ENCODE measurements at places on chromosomes 11 and 22. TPM values are rescaled to one million over a fixed set of nuclear protein-coding genes. Genes with fewer than 3 reads are reported as not detected.

DNA sequence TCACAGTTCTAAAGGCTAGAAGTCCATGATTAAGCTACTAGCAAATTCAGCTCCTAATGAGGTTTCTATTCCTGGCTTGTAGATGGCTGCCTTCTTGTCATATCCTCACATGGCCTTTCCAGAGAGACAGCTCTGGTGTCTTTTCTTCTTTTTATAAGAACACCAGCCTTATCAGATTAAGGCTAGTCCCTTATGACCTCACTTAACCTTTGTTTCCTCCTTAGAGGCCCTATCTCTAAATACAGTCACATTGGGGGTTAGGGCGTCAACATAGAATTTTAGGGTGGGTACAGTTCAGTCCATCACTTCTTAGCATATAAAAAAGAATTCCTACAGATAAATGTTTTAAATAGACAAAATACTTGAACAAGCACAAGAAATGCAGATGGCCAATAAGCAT is 18.2 kb upstream of the CLPB start:
- H3K27ac ChIP-seq: no peak overlapping the region
- no peak for DNase-seq
- H3K36me3 ChIP-seq: no peaks in the 10 kb centered on the region

DNA sequence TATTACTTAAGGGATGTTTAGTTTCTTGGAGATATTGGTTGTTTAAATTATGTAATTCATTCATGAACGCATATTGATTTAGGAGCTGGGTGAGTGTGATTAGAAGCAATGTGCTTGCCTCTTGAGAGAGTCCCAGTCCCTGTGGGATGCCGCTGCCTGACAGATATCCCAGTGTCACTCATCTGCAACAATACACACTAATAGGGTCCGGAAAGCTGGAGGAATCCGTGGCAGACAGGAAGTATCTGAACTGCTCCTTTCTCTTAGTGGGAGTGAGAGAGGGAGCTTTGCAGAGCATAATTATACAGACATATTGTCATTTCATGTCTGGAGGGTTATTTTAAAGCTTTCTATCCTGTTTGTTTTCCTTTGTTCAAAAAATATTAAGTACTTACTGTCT is 17.4 kb downstream of the AMOTL1 start:
- no peak overlapping the region for H3K27ac ChIP-seq
- no peaks in the 10 kb centered on the region for H3K36me3 ChIP-seq
- no peak overlapping the region for H3K4me3 ChIP-seq
- DNase-seq: no peak
- no peaks in the 10 kb centered on the region for H3K4me1 ChIP-seq
- H3K27me3 ChIP-seq: no peaks in the 10 kb centered on the region

DNA sequence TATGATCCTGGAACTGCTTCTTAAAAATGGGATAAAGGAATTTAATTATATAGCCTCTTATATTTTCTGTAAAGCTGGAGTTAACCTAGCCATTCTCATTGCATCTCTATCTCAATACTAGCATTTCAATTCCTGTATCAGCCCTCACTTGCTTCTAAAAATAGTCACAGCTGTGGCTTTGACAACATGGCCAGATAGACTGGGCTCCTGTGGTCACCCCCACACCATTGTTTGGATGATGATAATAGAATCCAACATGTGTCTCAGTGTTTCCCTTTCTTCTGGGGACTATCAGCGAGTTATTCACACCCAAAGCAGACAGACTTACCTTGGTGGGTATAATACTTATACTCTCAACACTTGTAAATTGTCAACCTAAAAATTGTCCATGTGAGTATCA is 6.9 kb downstream of the VWA5A start:
- H3K36me3 ChIP-seq: no peaks in the 10 kb centered on the region
- H3K27ac ChIP-seq: no peak overlapping the region
- no peak overlapping the region for H3K4me3 ChIP-seq
- H3K4me1 ChIP-seq: no peaks in the 10 kb centered on the region

DNA sequence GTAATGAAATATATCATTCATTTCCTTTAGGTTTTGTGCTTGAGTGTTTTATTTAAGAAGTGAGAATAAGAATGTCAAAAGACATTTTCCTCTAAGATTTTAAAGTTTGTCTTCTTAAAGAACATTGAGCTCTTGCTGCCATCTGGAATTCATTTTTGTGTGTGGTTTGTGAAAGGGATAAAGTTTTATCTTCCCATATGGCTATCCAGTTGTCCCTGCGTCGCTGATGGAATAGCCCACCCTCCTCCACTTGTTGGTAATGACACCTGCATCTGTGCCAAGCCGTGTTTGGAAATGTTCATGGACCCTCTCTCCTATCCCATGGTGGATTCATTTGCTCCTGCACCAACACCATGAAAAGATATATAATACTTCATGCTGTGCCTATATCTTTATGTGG is 901.5 kb downstream of the BRD1 start:
- DNase-seq: no peak
- H3K36me3 ChIP-seq: no peaks in the 10 kb centered on the region
- H3K4me1 ChIP-seq: no peaks in the 10 kb centered on the region
- H3K4me3 ChIP-seq: no peak overlapping the region
- no peak overlapping the region for H3K27ac ChIP-seq
- no peaks in the 10 kb centered on the region for H3K27me3 ChIP-seq

DNA sequence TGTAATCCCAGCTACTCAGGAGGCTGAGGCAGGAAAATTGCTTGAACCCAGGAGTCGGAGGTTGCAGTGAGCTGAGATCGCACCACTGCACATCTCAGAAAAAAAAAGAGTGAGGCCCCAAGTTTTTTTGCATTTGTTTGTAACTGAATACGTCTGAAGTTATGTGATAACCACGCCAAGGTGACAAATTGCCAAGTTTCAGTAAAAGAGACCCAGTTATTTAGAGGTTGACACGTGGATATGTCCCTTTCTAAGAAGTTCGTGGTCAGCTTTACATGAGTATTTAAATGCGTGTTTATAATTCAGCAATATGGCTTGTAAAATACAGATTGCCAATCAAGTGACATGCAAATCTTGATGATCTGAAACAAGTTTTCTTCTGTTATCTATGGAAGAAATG is 8.0 kb downstream of the PPARA start:
- H3K27ac ChIP-seq: no peak overlapping the region
- no peak for DNase-seq
- H3K36me3 ChIP-seq: no peaks in the 10 kb centered on the region
- no peaks in the 10 kb centered on the region for H3K27me3 ChIP-seq
- no peaks in the 10 kb centered on the region for H3K4me1 ChIP-seq

DNA sequence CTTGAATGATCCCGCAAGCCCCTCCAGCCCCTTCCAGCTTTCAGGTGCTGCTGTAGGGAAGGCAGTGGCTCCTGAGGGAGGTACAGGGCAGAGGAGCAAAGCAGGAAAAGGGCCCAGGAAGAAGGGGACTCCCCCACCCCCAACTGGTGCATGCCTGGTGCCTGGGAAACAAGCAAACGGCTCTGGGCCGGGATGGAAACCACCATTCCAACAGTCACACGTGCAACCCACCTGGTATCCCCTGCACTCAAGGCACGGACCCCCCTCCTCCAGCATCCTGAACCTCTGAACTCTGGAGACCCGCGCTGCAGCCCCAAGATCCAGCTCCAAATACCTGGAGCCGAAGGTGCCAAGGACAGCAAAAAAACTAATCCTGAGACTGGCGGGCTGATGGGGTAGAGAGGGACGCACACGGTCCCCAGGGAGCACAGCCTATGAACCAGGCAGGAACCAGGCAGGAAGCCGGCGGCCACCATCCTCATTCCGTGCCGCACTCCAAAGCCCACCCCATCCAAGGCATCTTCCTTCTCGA is 537 bp downstream of the SCN4B start:
- H3K4me3 ChIP-seq: no peak overlapping the region
- H3K4me1 ChIP-seq: no peaks in the 10 kb centered on the region
- no peak overlapping the region for H3K27ac ChIP-seq
- H3K27me3 ChIP-seq: peaks cover 24% of the 10 kb centered on the region
- H3K36me3 ChIP-seq: no peaks in the 10 kb centered on the region

Gene CRYBB3
- total RNA-seq: not detected

DNA sequence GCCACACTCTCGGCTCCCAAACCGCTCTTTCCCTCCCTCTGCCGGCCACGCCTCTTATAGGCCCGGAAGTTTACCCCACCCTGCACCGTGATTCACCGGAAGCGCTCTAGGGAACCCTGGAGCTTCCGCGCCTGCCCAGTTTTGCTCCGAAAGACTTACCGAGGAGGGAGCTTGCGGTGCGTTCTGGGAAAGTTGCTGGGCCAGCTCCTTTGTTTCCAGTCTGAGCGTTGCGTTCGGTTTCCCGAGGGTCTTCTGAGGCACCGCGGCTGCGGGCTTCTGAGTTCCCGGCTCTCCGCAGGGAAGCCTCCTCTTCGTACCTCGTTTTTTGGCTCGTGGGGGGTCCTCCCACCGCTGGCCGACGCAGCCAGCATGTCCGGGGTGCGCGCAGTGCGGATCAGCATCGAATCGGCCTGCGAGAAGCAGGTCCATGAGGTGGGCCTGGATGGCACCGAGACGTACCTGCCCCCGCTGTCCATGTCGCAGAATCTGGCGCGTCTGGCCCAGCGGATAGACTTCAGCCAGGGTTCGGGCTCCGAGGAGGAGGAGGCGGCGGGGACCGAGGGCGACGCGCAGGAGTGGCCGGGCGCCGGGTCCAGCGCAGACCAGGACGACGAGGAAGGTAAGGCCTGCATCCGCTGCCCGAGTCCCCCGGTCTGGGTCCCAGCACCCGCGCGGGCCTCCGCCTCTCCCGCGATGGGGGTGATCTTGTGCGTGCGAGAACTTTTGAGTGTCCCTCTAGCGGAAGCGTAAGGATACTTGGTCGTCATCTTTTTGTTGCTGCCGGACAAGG is at the start of gene MED17:
TSS of gene MED17 (plus strand) at position 138 of the 790 bp plus-strand sequence. CDS start at position 370, 232 bp downstream.
- no peaks in the 10 kb centered on the region for H3K4me1 ChIP-seq
- peak within 1 kb of the TSS; percentile 80 for H3K4me3 ChIP-seq
- no peaks in the 10 kb centered on the region for H3K27me3 ChIP-seq
- H3K36me3 ChIP-seq: no peaks in the 10 kb centered on the region
- DNase-seq: peak; percentile 64

- DNase-seq: no peak
- no peaks in the 10 kb centered on the region for H3K27me3 ChIP-seq
- H3K36me3 ChIP-seq: no peaks in the 10 kb centered on the region
These were observed 8.5 kb downstream of the SERHL2 start for GRCh38 chr22:42562279-42562678.

GRCh38 chr11:77467233-77467632 is 6.7 kb downstream of the PAK1 start:
- DNase-seq: no peak
- H3K4me1 ChIP-seq: peaks cover 18% of the 10 kb centered on the region
- no peak overlapping the region for H3K4me3 ChIP-seq
- H3K27ac ChIP-seq: no peak overlapping the region

DNA sequence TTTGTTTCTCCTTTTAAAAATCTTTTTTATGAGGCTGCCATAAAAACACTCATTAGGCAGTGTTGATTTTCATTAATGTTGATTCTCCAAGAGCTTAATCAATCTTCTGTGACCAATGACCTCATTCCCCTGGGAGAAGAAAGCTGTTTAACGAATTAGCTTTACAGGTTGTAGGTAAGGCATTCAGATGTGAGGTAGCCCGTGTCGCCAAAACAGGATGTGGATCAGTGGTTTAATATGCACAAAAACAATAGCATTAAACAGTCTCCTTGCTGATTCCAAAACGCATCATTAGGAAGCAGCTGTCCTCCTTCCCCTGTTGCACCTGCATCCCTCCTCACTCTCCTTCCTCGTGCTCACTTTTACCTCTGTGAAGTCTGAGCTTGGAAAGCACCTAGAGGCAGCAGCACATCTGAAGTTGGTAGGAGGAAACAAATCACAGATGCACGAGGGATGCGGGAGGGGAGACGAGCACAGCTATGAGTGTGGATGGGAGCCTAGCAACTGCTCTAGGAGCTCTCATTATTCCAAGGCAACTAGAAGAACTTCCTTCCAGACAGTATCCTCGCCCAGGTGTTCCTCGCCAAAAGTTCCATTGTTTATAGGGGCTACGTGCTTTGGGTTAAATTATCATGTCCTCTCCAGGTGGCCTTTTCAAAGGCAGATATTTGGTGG is 179.4 kb upstream of the SNX19 start:
- DNase-seq: no peak
- H3K4me1 ChIP-seq: no peaks in the 10 kb centered on the region
- no peak overlapping the region for H3K27ac ChIP-seq
- H3K4me3 ChIP-seq: no peak overlapping the region

DNA sequence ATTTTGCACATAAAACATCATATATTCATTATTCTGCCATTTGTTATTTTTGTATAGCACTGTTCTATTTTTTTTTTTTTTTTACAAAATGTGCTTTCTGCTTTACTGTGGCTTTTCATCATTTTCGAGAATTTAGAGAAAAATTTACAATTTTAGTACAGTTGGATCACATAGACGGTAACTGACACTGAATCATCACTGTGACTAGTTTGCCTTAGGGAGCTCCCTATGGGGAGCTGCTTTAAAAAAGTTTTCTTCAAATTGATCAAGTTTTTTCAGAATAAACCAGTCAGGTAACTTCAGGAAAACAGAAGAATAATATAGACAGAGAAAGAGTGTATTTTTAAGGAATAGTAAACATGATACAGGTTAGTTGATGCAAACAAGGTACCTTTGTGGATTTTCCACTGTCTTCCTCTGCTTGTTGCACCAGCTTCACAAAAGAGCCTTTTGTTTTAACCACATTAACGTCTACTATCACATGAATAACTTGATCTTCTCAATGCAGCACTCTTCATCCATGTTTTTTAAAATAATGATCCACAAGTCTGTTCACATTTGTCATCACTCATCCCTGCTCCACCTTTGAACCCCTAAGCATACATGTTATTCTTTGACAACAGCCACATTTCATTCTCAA is 327.0 kb downstream of the DYNC2H1 start:
- H3K4me1 ChIP-seq: no peaks in the 10 kb centered on the region
- no peaks in the 10 kb centered on the region for H3K36me3 ChIP-seq
- H3K4me3 ChIP-seq: no peak overlapping the region
- H3K27ac ChIP-seq: no peak overlapping the region

Gene MMP27
- total RNA-seq: not detected

DNA sequence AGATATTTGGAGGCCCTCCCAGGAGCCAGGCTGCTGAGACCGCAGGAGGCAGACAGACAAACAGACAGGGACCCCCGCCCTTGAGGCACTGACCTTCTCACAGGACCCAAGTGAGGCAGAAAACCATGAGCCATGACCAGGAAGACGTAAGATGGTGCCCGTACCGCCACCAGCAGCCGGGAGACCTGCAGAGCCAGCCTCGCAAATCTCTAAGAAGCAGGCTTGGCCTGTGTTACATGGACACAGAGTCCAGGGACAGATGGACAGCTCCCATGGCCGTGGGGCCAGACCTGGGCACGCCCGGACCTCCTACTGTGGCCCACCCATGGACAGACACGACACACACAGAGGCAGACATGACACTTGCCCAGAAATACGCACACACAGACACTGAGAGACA is 30.7 kb upstream of the TOLLIP start:
- H3K27ac ChIP-seq: no peak overlapping the region
- H3K4me1 ChIP-seq: peaks cover 8% of the 10 kb centered on the region
- H3K4me3 ChIP-seq: no peak overlapping the region
- no peak for DNase-seq

DNA sequence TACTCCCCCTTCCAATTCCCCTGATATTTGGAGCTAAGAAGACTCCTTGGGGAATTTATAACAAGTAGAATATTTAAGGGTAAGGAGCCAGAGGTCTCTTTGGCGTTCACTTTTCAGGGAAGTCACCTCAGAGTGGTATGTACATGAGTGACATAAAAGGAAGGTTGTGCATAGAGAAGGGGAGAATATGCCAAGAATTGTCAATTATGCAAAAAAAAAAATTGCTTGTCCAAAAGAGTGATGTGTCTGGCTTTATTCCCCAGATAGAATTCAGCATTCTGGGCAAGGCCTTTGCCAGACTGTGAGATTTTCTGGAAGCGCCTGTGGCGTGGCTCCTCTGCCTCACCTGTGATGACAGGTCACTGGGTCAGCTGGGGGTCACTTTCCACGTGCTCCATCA is 170.2 kb downstream of the MIAT start:
- H3K36me3 ChIP-seq: no peaks in the 10 kb centered on the region
- no peak overlapping the region for H3K27ac ChIP-seq
- H3K4me1 ChIP-seq: no peaks in the 10 kb centered on the region
- no peak for DNase-seq
- no peaks in the 10 kb centered on the region for H3K27me3 ChIP-seq

Gene C22orf42
- total RNA-seq: not detected

Data from GM12878 (cell line).